NCI-H1417 treated with DMSO at 0.1 percent for 48 hours (cell line): ENCODE measurements at places on chromosomes 16 and 17.

GRCh38 chr16:73886426-73886825 is 410.2 kb upstream of the PSMD7 start:
- DNase-seq, result no peak

- no peak for DNase-seq
Measured at GRCh38 chr16:28110977-28111376, 47.5 kb upstream of the GSG1L start.

GRCh38 chr16:78323315-78323714 is 223.9 kb downstream of the WWOX start:
- no peak for DNase-seq

GRCh38 chr17:17556671-17557070 is 34.8 kb downstream of the PEMT start:
- DNase-seq, result no peak

GRCh38 chr17:58263773-58264172 is 17.0 kb downstream of the MPO start:
- no peak for DNase-seq

DNA sequence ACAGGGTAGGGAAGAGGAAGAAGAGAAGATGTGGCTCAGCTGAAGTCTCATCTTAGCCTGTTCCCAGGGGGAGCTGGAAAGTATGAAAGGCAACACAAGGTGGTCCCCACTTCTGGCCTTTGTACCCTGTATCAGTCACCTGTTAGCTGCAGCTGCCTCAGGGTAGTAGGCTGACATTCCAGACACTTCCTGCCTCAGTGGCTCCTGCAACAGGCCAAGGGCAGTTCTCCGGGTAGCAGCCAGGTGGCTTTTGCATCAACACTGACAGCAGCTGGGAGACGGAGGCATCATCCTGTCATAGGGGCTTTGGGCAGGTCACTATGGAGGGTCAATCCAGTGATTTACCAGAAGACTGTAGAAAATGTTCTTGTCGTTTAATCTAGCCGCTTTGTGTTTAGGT is 124.0 kb downstream of the RGS9 start:
- DNase-seq, result no peak

DNA sequence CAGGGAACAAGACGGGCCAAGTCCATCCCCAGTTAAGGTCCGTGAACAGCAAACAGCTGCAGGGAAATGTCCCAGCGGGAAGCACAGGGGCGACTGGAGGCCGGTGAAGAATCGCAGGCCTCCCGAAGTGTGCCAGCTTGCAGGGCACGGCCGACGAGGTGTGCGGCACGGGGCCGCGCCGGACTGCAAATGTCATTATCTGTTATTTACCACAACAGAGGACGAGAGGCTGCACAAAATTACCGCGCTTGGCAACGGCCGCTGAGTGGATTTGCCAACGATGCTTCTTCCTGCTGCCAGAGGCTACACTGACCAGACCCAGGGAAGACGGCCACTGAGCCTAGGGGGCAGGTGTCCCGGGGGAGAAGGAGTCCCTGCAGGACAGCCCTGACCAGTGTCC is 53.1 kb downstream of the RPH3AL start:
- DNase-seq, result no peak

DNA sequence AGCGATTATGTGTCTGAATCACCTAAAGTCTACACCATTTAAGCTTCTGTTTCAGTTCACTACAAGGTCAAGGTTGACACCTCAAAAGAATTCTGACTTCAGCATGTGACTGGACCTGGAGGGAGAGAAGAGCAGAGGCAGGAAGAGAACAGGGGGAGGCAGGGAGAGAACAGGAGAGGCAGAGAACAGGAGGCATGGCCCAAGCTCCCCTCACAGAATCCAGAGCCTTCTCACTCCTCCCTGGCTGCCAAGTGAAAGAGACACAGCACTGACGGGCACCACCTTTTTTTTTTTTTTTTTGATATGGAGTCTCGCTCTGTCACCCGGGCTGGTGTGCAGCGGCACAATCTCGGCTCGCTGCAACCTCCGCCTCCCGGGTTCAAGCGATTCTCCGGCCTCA is 11.4 kb downstream of the GGA2 start:
- no peak for DNase-seq

- DNase-seq, result no peak
Measured at GRCh38 chr16:30830072-30830417, 43.0 kb upstream of the ZNF629 start.

DNA sequence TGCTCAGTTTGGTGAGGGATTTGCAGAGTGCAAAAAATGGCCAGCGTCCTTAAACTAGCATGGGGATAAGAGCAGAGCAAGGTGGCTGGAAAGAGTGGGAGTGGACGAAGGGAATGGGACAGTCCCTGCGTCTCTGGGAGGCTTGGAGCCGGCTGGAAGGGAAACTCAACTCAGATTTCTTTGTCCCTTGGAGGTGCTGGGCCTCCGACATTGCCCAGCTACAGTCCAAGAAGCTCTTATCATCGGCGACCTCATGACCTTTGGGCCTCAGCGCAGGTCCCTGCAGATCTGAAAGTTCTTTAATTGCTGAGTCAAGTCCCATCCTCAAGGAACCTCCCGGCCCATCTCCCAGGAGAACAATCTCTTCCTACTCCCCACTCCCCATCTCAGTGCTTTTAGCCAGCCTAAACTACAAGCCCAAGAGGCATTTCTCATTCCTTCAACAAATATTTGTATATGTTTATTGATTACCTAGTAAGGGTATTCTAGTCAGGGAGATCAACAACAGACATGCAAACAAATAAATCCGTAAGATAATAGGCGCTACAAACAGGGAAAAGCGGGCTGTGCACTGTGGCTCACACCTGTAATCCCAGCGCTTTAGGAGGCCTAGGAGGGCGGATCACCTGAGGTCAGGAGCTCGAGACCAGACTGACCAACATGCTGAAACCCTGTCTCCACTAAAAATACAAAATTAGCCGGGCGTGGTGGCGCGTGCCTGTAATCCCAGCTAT is 985 bp upstream of the TMEM107 start:
- no peak for DNase-seq

DNA sequence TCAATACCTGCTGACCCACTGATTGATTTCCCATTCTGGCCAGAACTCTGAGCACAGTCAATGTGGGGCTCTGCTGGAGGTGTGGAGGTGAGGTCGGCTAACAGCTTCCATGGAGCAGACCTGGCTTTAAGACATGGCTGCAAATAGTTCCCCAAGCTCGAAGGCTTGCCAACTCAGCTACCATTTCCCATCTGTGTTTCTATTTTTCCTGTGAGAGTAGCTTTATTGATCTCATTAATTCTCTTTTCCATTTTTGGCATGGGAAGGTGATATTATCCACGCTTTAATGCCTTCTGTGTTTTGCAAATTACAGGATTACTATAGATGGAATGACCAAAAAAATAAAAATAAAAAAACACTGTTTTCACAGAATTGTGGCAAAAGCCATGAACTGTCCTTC is 151.6 kb upstream of the XYLT1 start:
- DNase-seq, result no peak

GRCh38 chr16:74029115-74029792 is 267.4 kb upstream of the PSMD7 start:
- DNase-seq, result no peak

GRCh38 chr16:69490707-69491324 is 66.4 kb downstream of the CYB5B start:
- DNase-seq, result no peak

DNA sequence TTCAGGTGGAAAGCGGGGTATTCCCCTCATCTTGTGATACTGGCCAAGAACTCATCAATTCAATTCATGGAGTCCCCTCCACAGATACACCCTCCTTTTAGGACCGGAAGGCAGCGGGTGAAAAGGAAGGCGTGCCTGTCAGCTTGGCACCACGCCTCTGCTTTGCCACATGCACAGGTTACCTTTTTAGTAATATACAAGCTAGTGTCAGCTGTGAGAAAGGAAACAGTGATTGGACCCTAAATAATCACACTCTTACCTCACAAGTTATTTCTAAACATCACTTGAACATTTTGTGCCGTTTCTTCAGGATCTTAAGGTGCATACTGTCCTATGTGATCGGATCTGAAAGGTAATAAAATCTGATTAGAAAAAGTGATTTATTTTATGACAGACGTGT is 15.7 kb downstream of the ZDHHC7 start:
- no peak for DNase-seq

- DNase-seq, result no peak
Measured at GRCh38 chr17:10135539-10136257, 62.7 kb downstream of the GAS7 start.

DNA sequence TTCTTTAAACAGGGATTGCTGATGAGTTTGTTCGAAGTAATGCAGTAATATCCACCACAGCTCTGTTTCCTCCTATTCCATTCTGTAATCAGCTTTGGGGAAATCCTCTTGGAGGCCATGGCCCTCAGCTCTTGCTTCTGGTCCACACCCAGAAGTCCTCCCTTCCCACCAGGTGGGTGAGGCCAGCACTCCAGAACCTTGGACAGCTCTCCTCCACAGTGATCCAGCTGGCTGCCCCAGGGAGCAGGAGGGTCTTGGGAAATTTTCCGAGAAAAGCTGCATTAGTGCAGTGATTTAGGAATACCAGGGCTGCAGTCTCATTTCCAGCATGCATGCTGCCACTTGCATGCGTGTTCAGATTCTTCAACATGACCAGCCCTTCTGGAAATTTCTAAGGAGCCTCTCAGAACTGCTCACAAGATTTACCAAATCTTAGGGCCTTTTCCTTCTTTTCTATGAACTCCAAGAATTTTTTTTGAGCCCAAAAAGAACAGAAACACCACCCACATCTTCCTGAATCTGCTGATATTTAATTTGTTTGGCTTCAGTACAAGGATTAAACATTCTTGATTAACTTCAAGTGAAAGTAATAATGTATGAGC is 4.2 kb downstream of the SMPD3 start:
- no peak for DNase-seq

DNA sequence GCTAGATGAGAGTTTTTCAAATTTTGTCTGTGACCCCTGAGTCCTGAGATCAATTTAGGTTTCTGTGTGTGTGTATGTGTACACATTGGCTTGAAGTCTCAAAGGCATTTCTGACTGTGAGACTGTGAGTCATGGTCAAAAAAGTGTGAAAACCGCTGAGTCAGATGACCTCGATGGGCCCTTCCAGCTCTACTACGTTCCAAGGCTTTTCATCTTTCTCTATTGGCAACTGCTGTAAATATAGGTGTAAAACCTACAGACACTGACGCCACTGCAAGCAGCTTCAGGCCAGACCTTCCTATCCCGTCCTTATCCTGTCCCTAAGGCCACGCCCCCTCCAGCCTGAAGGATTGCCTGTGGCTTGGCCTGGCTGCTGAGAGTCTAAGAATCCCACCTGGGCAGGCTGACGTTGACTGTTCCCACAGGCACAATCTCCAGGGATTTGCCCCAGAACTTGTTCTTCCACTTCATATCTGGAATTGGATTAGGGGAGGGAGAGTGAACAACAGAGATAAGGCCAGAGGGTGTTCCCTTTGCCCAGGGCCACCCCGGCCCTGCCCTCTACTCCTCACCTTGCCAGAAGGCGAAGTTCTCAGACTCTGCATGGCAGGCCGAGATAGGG is 11.3 kb downstream of the OSBPL7 start:
- no peak for DNase-seq

DNA sequence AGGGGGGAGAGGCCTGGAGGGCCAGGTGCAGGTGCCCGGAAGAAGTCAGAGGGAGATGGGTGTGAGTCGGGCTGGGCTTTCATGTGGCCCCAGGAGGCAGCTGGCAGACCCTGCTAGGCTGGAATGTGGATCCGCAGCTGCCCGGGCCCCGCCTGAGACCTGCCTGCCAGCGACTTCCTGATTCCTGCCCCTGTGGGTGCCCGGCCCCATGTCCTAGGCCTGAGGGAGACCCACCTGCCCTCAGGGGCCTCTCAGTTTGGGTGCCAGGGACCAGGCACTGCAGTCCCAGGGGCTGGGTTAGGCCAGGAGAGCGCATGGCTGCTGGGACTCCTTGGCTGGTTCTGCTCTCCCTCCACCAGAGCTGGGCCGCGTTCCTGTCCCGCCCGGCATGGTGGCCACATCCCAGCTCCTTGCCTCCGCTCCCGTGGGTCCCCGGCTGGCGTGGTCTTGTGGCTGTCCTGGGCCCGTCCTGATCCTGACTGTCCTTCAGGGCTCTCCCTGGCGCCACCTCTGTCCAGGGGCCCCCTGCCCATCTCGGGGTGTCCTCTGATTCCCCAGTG is 22.1 kb upstream of the SPNS2 start:
- no peak for DNase-seq

DNA sequence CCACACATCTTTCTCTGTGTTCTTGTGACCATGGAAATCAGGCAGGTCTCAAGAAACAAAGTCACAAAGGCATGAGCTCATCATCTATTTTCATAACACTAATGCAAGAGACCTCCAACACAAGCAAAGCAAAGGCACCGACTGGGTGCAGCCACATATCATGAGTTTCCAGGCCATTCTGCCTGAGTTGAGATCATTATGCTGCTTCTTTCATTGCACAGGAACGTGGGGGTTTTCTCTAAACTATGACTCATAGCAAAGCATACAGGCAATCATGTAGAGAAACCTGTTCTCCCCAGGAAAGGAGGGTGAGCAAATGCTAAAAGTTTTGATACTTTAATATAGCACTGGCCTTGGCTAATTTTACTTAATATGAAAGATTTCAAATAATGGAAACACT is 60.7 kb downstream of the GRIN2A start:
- no peak for DNase-seq

- DNase-seq, result no peak
Measured at GRCh38 chr16:55294931-55295342, 29.1 kb upstream of the IRX6 start.

GRCh38 chr17:71764505-71764904 is 356.3 kb upstream of the SOX9 start:
- no peak for DNase-seq

GRCh38 chr16:85151603-85152413 is 39.5 kb upstream of the CIBAR2 start:
- no peak for DNase-seq

GRCh38 chr17:1398028-1398427 is 2.0 kb downstream of the YWHAE start:
- no peak for DNase-seq

DNA sequence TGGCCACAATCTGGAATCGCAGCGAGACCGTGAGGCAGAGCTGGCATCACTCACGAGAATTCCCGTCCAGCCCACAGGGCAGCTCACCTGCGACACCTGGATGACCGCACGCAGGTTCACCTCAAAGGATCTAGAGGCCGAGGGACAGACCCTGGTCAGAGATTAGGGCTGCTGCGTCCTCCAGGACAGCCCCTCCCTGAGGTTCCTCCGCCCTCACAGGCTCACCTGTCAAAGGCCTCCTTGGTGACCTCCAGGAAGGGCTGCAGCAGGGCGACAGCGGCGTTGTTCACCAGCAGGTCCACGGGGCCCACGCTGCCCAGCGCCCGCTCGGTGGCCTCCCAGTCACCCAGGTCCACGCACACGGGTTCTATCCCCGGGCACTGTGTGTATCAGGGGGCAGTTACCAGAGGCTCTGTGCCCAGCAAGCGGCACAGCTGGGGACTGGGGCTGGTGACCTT is 834 bp downstream of the DCXR start:
- DNase-seq, result no peak

- no peak for DNase-seq
Measured at GRCh38 chr17:42059815-42060214, 9.4 kb upstream of the C17orf113 start.

DNA sequence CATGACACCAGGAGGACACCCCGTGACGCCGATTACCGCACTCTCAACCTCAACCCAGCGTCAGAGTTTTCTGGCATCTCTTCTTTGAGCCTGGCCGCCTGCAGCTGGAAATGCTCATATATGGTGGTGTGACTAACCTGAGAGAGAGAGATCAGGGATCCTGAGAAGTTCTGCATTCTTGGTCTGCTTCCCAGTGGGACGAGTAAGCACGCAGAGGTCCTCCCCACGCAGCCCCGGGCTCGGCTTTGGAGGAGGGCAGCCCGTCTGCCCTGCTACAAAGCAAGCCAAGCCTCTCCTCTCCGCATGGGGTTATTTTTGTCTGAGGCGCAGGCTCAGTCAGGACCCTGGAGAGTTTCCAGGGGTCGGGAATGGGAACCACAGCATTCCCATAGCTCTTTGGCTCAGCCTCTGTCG is 16.5 kb downstream of the CRISPLD2 start:
- DNase-seq, result no peak
